ENCODE measurements at places on chromosomes 2 and 18.

DNA sequence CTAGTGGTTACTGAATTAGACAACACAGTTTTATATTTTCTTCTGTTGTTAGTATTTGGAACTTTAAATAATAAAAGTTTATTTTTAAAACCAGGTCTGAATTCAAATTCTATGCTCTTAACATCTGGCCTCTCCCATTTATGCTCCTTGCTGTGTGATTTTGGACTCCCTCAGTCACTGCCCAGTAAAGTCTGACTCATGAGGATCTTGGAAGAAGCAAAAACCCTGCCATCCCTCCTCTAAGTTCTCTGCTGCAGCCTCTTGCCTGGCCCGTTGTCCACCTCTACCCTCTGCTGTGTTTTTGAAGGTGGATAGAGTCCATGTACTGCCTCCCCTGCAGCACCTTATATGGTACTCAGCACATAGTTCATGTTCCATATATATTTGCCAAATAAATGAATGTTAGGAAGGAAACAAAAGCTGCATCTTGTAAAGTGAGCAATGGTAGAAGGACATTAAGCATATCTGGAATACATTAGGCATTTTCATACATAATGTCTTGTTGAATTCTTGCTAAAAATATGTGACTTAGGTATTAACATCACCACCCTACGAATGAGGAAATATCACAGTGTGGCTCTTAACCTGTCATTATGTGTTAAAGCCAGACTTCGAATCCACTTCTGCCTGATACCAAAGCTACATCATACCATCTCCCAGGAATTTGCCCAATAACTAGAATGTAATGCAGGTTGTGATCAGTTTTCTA lies 62.1 kb downstream of the THNSL2 start:
- DNase-seq, result no peak

DNA sequence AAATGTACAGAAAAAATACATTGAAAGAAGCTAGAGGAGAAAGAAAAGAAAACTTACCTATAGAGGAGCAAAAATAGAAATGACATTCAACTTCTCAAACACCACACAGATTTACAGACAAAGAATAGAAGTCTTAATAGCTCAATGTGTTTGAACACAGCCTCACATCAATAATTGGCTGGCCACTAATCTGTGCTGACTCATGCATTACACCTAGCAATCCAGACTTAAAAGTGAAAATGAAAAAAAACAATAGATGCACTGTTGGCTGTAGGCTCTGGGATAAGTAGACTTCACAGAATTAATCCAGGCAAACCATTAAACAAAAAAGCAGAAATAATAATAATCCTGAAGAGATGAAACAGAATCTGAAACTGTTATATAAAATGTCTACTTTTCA lies 961.3 kb upstream of the CELF4 start:
- DNase-seq, result no peak

- DNase-seq, result no peak
These were observed 34.8 kb downstream of the GPATCH11 start for GRCh38 chr2:37119157-37119556.

DNA sequence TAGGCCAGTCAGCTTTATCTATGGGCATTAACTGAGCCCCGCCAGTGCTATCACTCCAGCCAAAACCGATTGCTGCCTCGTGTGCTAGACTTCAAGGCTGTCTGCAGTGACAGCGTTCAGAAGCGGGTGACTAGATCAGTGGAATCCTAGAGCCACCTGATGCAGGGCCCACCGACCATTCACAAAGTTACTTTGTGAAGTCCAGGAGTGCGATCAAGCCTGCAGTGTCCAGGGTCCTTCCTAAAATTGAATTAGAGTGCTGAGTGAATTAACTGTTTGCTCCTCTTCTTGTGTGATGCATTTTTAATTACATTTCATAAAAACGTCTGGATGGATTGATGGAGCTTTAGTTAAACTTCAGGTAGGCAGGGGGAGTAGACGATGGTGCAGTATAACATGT lies 13.9 kb downstream of the PCARE start:
- no peak for DNase-seq

- DNase-seq, result no peak
These were observed 317.8 kb upstream of the ZNF521 start for GRCh38 chr18:25669741-25670140.

- no peak for DNase-seq
These were observed 76.1 kb downstream of the OSR1 start for GRCh38 chr2:19282305-19282704.

DNA sequence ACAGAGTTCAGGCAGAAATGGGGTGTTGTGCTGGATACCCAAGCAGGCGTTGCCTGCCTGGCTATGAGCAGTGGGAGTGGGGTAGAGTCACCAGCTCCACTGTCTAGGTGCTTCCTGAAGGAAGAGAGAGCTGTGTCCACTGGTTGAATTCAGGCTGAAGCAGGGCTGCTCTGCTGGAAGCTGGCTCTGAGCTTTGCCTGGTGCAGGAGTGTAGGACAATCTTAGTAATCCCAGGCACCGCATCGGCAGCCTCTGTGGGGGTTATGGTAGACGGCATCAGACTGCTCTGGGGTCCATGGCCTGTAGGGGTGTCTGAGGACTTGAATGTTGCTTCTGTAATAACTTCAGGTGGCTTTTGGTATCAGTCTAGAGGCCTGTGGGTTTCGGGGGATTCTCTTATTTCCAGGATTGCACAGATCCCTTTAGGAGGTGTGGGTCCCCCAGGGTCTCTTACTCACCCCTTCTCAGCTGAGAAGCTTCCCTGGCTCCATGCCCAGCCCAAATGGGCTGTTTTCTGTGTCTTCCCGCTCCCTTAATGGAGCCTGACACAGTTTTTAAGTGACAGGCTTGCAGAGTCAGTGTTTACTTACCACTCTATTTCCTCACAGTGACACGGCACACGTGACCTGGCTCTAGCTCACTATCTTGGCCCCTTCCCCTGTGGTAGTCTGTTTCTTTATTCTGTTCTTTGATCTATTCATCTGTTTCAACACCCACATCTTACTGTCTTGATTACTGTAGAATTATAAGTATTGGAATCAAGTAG lies 644.3 kb downstream of the CBLN2 start:
- DNase-seq, result no peak

DNA sequence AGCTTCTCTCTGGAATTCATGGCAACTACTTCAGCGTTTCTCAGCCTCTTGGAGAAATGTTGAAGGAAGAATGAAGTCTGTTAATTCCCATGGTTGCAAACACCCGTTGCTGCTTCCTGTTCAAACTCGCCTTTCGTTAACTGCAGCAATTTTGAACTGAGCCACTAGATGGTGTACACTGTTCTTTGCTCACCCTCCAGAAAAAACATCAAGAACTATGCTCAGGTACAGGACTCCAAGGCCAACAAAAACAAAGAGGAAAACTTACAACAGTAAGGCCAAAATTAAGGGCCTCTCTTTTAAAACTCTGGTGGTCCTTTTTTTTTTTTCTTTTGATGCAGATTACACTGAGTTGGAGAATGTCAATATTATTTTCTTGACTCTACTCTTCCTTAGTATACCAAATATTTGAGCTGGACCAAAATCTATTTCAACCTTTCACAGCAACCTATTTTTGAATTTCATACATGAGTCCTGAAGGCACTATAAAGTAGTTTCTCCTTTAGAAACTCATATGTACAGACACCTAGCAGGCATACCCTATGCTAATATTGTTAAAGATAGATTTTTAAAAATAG lies 58.2 kb downstream of the KLHL14 start:
- DNase-seq, result no peak

DNA sequence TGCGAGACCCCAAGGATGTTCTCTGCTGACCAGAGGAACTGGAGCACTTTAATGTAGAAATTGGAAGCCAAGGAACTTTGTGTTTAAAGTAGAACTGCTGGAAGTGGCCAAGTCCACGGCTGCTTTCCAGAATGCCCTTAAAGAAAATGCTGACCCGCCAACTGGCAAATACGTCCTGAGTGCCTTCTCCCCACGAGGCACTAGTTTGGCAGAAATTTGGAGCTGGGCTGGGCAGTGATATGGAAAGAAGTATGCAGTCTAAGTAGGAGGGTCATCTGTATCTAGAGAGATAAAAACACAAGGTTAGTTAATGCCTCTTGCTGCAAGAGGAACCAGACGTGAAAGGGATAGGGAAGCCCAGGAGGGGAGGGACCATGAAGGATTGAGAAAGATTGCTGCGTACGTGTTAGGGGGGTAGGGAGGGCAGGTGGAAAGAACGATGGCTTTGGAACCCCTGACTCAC lies 59.3 kb upstream of the RFX8 start:
- no peak for DNase-seq

GRCh38 chr2:99524056-99524455 lies 34.2 kb upstream of the REV1 start:
- no peak for DNase-seq

DNA sequence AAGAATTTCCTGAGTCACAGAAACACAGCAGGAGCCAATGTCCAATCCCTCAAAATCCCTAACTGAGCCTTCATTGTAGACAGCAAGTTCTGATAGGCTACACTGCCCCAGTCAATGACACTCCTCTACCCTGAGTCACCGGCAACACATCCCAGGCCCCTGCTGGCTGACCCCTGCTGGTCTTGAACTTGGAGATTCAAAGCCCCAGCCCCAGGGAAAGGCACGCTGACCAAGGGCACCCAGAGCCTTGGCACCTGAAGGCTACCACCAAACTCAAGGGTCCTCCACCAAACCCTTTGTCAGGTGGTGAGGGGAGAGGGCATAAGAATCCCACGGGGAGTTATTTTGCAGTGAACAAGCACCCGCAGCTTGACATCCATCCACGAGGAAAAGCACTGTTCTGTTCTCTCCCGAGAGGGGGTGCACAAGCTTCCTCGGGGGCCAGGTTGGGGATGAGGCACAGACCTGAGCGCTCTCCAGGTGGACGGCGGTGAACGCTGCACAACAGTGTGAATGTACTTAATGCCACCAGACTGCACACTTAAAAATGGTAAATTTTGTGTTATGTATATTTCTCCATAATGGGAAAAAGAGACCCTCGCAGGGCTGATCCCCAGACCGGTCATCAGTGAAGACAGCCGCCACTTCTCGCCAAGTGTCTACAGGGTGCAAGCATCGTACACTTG lies 46.9 kb downstream of the TFCP2L1 start:
- DNase-seq, result no peak

GRCh38 chr18:59305295-59305694 lies 13.2 kb downstream of the CPLX4 start:
- no peak for DNase-seq

DNA sequence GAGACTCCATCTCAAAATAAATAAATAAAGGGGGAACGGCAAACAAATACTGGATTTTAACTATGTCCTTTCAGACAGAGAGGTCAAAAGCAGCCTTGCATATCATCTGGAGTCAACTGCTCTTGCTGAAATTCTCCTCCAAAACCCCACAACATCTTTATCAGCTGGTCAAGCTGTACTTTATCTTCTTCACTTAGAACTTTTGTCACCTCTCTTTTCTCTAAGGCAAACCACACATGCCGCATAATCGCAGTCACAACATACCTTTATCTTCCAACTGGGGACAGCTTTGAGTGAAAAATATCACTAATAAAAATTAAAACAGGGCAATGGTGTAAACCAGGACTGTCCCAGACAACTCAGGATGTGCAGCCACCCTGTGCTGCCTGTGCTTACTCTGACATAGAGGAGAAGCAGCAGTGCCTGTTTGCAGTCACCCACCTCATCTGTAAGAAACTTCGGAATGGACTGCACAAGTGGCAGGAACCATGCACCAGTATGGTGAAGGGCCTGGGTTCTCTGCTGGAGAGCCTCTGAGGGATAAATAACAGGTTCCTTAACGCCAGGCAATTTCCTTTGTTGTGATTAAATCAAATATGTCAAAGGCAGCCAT lies 6.2 kb downstream of the MPPE1 start:
- DNase-seq, result no peak

DNA sequence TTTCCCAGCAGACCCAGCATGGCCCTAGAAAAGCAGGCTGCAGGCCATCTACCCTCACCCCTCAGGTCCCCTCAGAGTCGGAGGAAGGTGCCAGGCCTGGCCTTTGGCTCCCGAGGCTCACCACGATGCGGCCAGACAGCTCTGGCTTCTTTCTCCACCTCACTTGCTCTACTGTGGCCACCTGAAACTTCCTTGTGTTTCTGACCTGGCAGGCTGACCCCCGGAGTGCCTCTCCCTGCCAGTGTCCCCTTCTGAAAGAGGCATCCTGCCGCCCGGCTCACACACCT lies 375.0 kb upstream of the HS6ST1 start:
- no peak for DNase-seq

DNA sequence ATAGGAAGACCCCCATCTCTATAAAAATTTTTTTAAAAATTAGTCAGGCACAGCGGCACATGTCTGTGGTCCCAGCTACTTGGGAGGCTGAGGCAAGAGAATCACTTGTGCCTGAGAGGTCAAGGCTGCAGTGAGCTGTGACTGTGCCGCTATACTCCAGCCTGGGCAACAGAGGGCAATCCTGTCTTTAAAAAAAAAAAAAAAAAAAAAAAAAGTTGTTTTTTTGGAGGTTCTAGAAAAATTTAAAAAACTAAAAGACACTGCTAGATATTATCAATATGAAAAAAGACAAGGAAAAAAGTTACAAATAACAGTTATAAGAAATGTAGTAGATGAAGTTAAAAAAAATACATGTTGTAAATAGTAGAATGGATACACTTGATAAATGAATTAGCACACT lies 56.1 kb upstream of the C2orf15 start:
- DNase-seq, result no peak

GRCh38 chr18:71116535-71116934 lies 827.7 kb downstream of the SOCS6 start:
- DNase-seq, result no peak

DNA sequence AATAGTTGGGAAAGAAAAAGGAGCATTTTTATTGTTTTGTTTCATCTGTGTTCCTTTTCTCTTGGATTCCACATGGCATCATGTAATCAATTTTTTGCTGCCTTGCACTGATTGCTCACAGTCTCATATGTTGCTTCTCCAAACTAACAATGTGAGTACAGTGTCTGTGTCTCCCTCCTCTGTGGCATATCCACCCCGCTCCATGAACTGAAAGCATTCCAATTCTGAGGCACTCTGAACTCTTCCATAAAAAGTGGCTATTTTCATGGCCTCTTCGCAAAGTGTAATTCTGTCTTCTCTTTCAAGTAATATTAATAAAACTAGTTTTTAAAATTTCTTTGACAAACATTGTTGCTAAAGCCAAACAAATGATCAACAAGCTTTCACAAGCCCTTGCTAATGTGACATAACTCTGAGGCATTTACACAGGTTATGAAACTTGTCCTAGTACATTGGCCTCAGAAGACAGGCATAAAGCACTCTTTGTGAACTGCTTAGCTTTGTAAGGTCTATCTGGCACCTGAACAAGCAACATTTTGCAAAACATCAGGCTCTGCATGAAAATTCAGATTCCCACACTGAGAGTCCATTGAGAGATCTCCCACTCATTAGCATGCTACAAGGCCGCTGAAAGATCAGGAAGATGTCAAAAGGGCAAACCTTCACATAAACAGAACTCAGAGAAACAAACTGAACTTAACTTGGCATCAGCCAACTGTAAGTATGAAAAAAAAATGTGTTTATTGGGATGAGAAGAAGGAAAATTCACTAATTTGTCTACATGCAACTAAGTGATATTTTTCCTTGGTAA lies 33.0 kb downstream of the GPR75 start:
- DNase-seq, result no peak

GRCh38 chr2:98592565-98592964 lies 15.7 kb downstream of the COA5 start:
- no peak for DNase-seq
